ENCODE measurements at places on chromosomes 1 and 21.
A peak's percentile ranks its signal among the peaks of the same experiment; 100 is the strongest.

DNA sequence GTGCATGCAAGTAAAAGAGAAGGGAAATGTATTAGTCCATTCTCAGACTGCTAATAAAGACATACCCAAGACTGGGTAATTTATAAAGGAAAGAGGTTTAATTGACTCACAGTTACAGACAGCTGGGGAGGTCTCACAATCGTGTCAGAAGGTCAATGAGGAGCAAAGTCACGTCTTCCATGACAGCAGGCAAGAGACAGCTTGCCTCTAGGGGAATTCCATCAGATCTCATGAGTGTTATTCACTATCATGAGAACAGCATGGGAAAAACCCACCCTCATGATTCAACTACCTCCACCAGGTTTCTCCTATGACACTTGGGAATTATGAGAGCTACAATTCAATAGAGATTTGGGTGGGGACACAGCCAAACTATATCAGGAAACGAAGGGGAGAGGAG is 8.1 kb downstream of the KRTAP21-3 start:
- DNase-seq: no peak
- H3K27ac ChIP-seq: peak overlapping the region; percentile 95
- peaks cover 6% of the 10 kb centered on the region for H3K36me3 ChIP-seq
- H3K27me3 ChIP-seq: no peaks in the 10 kb centered on the region
- no peak overlapping the region for H3K4me3 ChIP-seq

GRCh38 chr1:37901191-37901892 is 42.0 kb upstream of the MTF1 start:
- peaks cover 12% of the 10 kb centered on the region for H3K4me1 ChIP-seq
- no peak overlapping the region for H3K4me3 ChIP-seq
- peak overlapping the region; percentile 44 for H3K27ac ChIP-seq

- no peak for DNase-seq
- peaks cover 4% of the 10 kb centered on the region for H3K27me3 ChIP-seq
- no peaks in the 10 kb centered on the region for H3K36me3 ChIP-seq
- H3K27ac ChIP-seq: no peak overlapping the region
- no peak overlapping the region for H3K4me3 ChIP-seq
Measured at GRCh38 chr1:204931768-204932572, 61.3 kb downstream of the NFASC start.

DNA sequence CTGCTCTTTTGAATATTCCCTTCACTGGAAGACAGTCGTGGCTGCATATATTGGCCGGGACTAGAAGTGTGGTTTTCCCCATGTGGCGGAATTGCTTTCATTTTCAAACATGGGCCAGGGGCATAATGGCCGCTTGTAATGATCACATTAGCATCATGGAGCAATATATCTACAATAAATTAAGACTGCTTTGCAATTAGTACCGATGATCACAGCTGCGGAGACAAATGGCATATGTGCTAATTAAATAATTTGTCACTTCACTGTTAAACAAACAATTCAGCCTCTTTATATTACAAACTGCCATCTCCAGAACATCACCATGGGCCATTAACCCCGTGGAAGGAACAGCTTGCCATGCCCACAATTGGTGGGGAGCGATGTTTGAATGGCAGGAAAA is 68.2 kb upstream of the OLIG2 start:
- no peaks in the 10 kb centered on the region for H3K4me1 ChIP-seq
- DNase-seq: no peak
- no peak overlapping the region for H3K4me3 ChIP-seq
- no peak overlapping the region for H3K27ac ChIP-seq
- peaks cover 63% of the 10 kb centered on the region for H3K27me3 ChIP-seq

DNA sequence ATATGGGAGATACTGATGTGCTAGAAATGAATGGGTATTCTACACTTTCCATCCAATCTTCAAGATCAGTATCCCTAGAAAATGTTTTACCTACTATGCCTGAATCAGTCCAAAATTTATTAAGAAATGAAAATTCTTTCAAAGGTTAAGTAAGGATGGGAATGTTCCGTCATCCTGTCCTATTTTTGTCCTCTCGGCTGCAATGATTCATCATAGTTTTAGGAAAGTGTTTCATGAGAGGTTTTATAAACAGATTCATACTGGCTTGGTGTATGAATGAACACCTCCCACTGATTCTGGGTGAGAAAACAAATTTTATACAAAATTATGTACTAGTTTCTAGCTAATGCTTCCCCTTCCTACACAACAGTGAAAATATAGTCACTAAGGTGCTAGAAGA is 504.6 kb upstream of the NR5A2 start:
- no peaks in the 10 kb centered on the region for H3K4me1 ChIP-seq
- H3K36me3 ChIP-seq: no peaks in the 10 kb centered on the region
- H3K27me3 ChIP-seq: no peaks in the 10 kb centered on the region

- H3K4me3 ChIP-seq: no peak overlapping the region
- no peak overlapping the region for H3K27ac ChIP-seq
- H3K4me1 ChIP-seq: no peaks in the 10 kb centered on the region
- H3K36me3 ChIP-seq: no peaks in the 10 kb centered on the region
Measured at GRCh38 chr1:220710333-220710732, 20.2 kb downstream of the C1orf115 start.

GRCh38 chr21:20902511-20902910 is 95.7 kb upstream of the NCAM2 start:
- H3K27me3 ChIP-seq: no peaks in the 10 kb centered on the region
- DNase-seq: no peak
- no peak overlapping the region for H3K27ac ChIP-seq
- no peak overlapping the region for H3K4me3 ChIP-seq
- no peaks in the 10 kb centered on the region for H3K36me3 ChIP-seq
- H3K4me1 ChIP-seq: no peaks in the 10 kb centered on the region

DNA sequence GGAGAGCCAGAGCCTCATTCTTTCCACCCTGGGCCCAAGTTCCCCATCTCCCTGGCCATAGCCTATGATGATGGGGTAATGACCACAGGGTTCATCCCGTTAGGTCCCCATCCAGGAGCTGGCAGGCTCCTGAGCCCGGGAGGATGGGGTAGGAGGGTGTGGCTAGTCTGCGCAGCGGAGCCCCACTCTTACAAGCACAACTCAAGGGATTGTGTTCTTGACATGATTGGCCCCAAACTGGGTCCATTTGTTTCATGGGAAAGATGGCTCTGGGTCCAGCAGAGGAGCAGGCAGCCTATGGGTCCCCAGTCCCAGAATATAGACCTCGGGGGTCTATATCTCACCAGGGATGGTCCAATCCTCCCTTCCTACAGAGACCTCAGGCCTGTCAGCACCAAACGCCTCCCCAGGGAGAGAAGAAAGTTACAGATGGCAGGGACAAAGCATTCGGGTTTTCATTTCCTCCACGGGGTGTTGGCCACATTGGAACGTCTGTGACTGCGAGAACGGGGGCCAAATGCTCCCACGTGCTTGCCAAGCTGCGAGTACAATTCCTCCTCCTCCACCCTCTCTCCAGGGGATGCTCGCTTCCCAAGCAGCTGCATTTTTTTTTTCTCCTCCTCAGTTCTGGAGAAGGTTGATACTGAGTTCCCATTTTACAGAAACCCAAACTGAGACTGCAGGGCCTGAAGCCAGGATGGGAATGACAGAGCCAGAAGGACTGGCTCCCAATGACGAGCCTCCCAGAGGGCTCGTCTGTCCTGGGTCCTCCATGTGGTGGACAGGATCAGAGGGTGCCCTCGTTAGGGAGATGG is 71.0 kb downstream of the DHRS3 start:
- no peak overlapping the region for H3K4me3 ChIP-seq
- no peaks in the 10 kb centered on the region for H3K4me1 ChIP-seq
- H3K36me3 ChIP-seq: no peaks in the 10 kb centered on the region

DNA sequence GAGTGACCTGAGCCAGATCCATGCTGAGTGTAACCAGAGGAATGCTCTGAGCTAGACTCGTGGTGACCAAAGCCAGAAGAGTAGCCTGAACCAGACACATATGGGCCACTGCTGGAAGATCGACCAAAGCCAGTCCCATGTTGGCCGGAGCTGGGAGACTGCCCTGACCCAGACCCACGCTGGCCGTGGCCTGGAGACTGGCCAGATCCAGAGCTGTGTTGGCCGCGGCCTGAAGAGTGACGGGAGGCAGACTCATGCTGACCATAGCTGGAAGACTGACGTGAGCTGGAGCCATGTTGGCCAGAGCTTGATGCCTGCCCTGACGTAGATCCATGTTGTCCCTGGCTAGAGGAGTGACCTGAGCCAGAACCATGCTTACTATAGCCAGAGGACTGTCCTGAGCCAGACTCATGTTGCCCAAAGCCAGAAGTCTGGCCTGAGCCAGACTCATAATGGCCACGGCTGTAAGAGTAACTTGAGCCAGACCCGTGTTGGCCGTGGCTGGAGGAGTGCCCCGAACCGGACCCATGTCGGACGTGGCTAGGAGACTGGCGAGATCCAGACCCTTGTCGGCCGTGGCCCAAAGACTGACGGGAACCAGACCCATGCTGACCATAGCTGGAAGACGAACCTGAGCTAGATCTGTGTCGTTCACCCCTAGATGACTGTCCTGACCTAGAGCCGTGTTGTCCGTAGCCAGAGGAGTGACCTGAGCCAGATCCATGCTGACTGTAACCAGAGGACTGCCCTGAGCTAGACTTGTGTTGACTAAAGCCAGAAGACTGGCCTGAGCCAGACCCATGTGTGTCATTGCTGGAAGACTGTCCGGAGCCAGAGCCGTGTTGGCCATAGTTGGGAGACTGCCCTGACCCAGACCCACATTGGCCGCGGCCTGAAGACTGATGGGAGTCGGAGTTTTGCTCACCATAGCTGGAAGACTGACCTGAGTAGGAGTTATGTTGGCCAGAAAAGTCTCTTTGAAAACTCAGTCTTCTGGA is 3.5 kb downstream of the HRNR start:
- peaks cover 2% of the 10 kb centered on the region for H3K27me3 ChIP-seq
- no peak overlapping the region for H3K27ac ChIP-seq
- H3K4me3 ChIP-seq: no peak overlapping the region
- H3K4me1 ChIP-seq: no peaks in the 10 kb centered on the region
- no peak for DNase-seq

GRCh38 chr1:150067184-150068108 is at the start of gene VPS45:
Gene VPS45 (plus strand): TSS chr1:150067776. CDS start chr1:150067858, 82 bp downstream.
- H3K36me3 ChIP-seq: peaks cover 12% of the 10 kb centered on the region
- peaks cover 4% of the 10 kb centered on the region for H3K27me3 ChIP-seq
- peak within 1 kb of the TSS; percentile 98 for H3K27ac ChIP-seq

DNA sequence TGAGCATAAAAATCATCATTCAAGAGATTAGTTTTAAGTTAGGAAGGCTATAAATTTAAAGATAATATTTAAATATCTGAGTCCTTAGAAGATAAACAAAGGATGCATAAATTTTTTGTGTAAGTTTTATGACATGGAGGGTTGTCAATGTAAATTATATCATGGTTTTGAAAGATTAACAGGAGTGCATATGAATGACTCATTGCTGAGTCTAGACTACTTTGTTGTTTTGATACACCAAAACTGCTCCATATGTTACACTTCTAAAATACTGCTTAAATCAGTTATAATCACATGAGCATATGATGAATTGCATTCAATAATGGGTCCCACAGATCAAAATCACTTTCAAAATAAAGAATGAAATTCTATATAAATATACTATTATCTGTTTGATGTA is 312.5 kb downstream of the KCNT2 start:
- H3K27me3 ChIP-seq: peaks cover 2% of the 10 kb centered on the region
- no peak for DNase-seq
- no peak overlapping the region for H3K27ac ChIP-seq
- no peaks in the 10 kb centered on the region for H3K4me1 ChIP-seq

- H3K27ac ChIP-seq: no peak overlapping the region
- no peaks in the 10 kb centered on the region for H3K27me3 ChIP-seq
- H3K4me1 ChIP-seq: no peaks in the 10 kb centered on the region
- no peak for DNase-seq
Measured at GRCh38 chr1:197637406-197637805, 137.9 kb downstream of the DENND1B start.

GRCh38 chr1:93694819-93695218 is 13.2 kb upstream of the BCAR3 start:
- H3K27ac ChIP-seq: no peak overlapping the region
- no peak for DNase-seq
- no peaks in the 10 kb centered on the region for H3K4me1 ChIP-seq
- no peak overlapping the region for H3K4me3 ChIP-seq

- no peak overlapping the region for H3K4me3 ChIP-seq
- no peaks in the 10 kb centered on the region for H3K36me3 ChIP-seq
- DNase-seq: no peak
- no peaks in the 10 kb centered on the region for H3K27me3 ChIP-seq
Measured at GRCh38 chr1:245045087-245045881, 109.5 kb upstream of the KIF26B start.

DNA sequence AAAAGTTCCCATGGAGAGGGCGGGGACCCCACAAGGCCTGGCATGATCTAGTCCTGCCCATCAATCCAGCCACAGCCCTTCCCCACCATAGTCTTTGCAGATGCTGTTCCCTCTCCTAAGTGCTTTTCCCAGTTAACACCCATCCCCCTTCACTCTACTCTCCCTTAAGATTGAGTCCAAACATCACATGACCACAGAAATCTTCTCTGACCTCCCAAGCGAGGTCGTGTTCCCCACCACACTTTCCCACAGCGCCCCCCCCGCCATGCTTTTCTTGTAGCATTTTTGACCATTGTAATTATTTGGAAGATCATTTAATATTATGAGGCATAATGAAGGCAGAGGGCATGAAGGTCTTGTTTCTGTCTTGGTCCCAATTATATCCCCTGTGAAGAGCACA is 4.3 kb upstream of the HSPG2 start:
- no peak overlapping the region for H3K4me3 ChIP-seq
- H3K27ac ChIP-seq: no peak overlapping the region
- H3K36me3 ChIP-seq: no peaks in the 10 kb centered on the region
- no peak for DNase-seq
- peaks cover 20% of the 10 kb centered on the region for H3K27me3 ChIP-seq

- H3K4me3 ChIP-seq: no peak overlapping the region
- H3K36me3 ChIP-seq: peaks cover 6% of the 10 kb centered on the region
- no peaks in the 10 kb centered on the region for H3K4me1 ChIP-seq
- no peak overlapping the region for H3K27ac ChIP-seq
Measured at GRCh38 chr1:108814343-108815125, 42.4 kb downstream of the AKNAD1 start.

DNA sequence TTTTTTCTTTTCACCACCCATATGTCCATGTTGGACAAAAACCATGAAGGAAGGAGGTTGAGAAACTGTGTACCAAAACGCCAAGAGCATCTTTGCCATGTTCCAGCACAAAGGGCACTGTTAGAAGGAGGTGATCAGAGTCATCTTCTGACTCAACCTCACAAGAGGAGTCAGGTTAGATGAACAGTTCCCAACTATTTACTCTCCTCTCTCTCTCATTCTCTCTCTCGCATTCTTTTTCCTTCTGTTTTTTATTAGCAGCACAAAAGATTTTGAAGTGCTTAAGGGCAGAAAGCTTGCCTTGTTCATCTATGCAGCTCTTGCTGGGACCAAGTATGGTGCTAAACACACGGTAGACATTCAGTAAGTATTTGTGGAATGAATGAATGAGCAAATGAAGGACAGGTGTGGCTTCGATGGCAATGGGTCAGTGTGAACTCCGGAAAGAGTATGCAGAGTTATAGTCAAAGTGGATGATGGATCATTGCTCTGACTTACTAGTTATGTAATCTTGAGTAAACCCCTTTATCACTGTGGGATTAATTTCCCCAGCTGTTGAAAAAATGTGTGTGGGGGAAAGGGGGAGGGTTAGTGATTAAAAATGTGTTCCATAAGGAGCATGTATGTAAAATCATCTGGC is 33.9 kb downstream of the DDR2 start:
- H3K4me3 ChIP-seq: no peak overlapping the region
- no peaks in the 10 kb centered on the region for H3K4me1 ChIP-seq
- H3K36me3 ChIP-seq: no peaks in the 10 kb centered on the region
- peaks cover 8% of the 10 kb centered on the region for H3K27me3 ChIP-seq

- no peak for DNase-seq
- H3K27me3 ChIP-seq: no peaks in the 10 kb centered on the region
- peaks cover 28% of the 10 kb centered on the region for H3K36me3 ChIP-seq
- H3K4me1 ChIP-seq: peaks cover 22% of the 10 kb centered on the region
Measured at GRCh38 chr1:198212126-198212525, 55.3 kb downstream of the NEK7 start.

- H3K4me1 ChIP-seq: peaks cover 29% of the 10 kb centered on the region
- no peak for DNase-seq
- no peaks in the 10 kb centered on the region for H3K27me3 ChIP-seq
- peak overlapping the region; percentile 52 for H3K27ac ChIP-seq
Measured at GRCh38 chr1:9719978-9720722, 68.6 kb downstream of the PIK3CD start.

All from activated T-helper 1 cell treated with anti-CD3 and anti-CD28 coated beads, Interleukin-12 subunit alpha, Interleukin-12 subunit beta, Interleukin-2, Interleukin-4 antibody, amounts not matched to agents 30 ng/mL and 10 ng/mL and 1 ng/mL, durations not matched to agents 14 hours and 24 hours and 36 hours (primary cell).